Activated CD4-positive, alpha-beta memory T cell treated with anti-CD3 and anti-CD28 coated beads for 36 hours (primary cell): ENCODE measurements at places on chromosomes 4 and X. TPM values are rescaled to one million over a fixed set of nuclear protein-coding genes. Genes with fewer than 3 reads are reported as not detected.

STAG2 gene
- total RNA-seq, result 86.3 TPM

DNA sequence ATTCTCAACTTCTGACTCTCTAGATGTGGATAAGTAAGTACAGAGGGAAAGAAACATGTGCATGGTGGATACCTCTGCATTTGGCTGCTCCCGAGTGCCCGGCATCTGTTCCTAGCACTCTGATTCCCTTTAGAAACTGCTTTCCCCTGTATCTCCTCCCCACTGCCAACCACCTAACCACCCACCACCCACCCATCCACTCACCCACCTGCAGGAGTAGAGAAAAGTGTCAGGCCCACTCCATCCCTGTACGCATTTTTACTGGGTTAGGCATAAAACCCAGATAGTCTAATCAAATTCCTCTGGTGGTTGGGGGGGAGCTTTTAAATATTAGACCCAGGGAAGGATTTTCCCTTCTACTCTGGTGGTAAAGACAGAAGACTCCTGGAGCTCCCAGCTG lies 63.0 kb downstream of the TMEM154 start:
- H3K36me3 ChIP-seq, result no peaks in the 10 kb centered on the region
- H3K4me1 ChIP-seq, result no peaks in the 10 kb centered on the region
- no peak for DNase-seq
- no peaks in the 10 kb centered on the region for H3K27me3 ChIP-seq

CLNK gene
- not detected for total RNA-seq

GRCh38 chr4:80926446-80926845 lies 104.1 kb upstream of the BMP3 start:
- H3K27ac ChIP-seq, result no peak overlapping the region
- no peaks in the 10 kb centered on the region for H3K27me3 ChIP-seq
- no peak overlapping the region for H3K4me3 ChIP-seq
- H3K36me3 ChIP-seq, result no peaks in the 10 kb centered on the region
- DNase-seq, result no peak
- no peaks in the 10 kb centered on the region for H3K4me1 ChIP-seq

AWAT2 gene
- total RNA-seq, result not detected
